Fibroblast of upper back skin (primary cell): ENCODE measurements at places on chromosomes 12 and 14.

DNA sequence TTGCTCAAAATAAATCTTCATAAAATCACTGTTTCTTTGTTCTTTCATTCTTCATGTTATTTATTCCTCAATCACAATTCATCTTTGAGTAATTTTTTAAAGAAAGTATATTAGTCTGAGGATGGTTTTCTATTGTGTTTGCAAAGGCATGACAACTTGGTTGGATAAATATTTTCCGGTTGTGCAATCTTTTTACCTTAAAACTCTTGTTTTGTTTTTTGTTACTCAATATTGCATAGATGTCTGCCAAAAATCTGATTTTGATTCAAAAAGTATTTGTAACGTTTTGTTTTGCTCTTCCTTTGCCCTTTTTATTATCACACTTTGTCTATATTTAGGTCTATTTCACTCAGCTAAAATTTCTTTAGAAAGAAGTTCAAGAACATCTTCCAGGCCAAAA is 86.2 kb upstream of the SYT1 start:
- no peak for DNase-seq

- peak; percentile 55 for DNase-seq
Observed at GRCh38 chr14:67358924-67359774, 455 bp downstream of the ATP6V1D start.

GRCh38 chr12:22416801-22417200 is 82.3 kb upstream of the ST8SIA1 start:
- no peak for DNase-seq

DNA sequence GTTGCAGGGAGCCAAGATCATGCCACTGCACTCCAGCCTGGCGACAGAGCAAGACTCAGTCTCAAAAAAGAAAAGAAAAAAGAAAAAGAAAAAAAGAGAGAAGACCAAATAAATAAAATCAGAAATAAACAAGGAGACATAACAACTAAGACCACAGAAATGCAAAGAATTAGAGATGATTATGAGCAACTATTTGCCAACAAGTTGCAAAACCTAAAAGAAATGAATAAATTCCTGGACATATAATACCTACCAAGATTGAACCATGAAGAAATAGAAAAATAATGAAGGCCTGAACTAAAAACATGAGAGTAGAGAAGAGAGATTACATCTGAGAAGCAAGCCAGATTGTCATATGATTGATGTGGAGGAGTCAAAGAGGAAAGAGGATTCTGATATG is 17.6 kb upstream of the EPS8 start:
- DNase-seq: no peak

DNA sequence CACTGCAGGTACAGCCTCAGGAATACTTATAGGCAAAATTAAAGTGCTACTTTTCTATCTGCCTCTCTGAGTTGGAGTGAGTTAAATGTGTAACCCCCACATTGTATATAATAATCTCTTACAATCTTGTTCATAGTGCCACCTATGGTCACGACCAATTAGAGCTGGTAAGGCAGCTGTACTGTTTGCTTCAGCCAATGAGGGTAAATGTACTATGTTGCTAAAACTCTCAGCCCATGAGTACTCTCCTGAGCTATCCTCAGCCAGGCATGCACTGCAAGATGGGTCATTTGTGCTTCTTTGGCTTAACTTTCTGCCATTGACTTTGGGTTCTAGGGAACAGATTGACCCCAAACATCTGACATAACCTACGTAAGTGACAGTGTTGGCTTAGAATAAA is 15.0 kb upstream of the MDM2 start:
- DNase-seq: no peak

GRCh38 chr12:85947286-85947685 is 73.2 kb downstream of the NTS start:
- DNase-seq: no peak

DNA sequence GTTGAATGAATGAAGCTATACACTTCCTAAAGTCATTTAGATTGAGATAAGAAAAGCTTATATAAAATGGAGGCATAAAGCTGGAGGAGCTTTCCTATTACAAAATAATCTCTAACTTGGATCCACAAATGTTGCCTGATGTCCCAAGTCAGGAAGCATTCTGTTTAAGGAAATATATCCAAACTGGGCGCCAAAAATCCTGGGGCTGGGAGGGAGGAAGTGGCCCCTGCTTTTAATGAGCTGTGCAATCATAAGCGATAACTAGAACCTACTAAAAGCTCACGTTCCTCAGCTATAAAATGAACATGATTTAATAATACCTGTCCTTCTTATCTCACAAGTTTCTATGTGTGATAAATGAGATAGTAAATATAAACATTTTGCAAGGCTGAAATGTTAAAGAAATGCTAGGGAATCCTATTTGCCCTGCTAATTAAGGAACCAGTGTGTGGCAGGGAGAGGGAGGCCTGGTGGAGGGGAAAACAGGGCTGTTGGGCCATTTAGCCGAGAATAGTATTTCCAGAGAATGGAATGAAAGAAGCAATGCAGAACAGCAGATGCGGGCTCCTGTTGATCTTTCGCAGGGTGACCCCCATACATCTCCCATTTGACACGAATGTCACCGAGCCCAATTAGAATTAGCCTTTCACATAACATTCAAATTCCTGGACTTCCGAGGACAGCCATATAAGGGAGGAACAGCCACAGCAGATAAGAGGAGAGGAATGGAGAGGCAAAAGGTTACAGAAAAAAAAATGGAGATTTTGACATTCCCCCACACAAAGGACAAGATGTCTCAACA is 25.9 kb downstream of the DUSP6 start:
- no peak for DNase-seq

DNA sequence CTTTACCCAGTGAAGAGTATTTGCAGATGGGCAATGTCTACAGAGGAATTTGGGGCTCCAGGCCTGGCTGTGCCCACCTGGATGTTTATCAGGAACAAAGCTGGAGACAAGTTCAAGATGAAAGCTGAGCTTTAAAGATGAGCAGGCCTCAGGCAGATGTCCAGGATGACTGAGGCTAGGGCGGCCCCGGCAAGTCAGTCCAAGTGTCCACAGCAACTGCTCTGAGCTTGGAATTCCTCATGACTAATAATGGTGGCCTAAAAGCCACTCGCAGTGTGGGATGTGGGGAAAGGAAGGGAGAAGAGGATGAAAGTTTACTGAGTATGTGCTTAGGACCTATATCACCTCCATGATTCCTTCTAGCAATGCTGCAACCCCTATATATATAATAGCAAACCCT is 128.2 kb upstream of the NOS1 start:
- no peak for DNase-seq

- DNase-seq: no peak
Observed at GRCh38 chr12:3607039-3607720, 116.2 kb downstream of the PRMT8 start.

DNA sequence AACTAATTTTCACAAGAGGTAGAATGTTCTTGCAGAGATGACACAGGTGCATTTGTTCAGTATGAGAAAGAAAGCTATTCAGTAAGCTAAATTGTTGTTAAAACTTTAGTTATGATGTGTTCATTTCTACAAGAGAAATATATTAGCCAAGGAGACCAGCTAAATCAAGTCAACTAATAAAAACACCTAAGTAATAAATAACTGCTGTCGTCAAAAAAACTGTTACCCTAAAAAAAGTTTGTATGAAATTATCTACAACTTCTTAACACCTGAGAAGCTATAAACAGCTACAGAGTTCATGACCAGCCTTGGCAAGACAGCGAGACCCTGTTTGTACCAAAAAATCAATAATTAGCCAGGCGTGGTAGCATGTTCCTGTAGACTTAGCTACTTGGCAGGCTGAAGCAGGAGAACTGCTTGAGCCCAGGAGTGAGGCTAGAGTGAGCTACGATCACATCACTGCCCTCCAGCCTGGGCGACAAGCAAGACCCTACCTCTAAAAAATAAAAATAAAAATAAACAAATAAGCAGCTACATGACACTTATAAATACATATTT is 67.6 kb upstream of the AP4S1 start:
- no peak for DNase-seq

DNA sequence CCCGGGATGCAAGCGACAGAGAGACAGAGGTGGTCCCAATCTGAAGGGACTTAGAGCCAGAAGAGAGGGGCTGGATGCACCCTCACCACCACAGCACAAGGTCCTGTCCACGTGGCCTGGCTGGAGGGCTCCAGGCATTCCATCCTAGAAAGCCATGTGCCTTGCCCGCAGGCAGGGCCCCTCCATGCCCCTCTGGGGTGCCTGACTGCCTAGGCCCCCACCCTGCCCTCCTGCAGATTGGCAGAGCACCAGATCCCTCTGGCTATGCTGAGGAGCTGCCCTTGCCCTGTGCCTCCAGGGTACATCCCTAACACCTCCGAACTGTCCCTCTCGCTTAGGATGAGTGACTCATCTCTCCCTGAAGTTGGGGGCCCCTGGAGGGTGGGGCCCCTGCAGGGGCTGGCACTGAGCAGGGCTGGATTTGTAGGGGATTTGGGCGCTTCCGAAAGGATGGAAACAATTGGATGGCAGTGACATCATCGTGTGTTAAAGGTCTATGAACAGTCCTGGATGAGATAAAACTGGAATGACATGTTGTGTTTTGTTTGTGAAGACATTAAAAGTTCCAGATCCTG is 50.9 kb downstream of the CHGA start:
- no peak for DNase-seq

DNA sequence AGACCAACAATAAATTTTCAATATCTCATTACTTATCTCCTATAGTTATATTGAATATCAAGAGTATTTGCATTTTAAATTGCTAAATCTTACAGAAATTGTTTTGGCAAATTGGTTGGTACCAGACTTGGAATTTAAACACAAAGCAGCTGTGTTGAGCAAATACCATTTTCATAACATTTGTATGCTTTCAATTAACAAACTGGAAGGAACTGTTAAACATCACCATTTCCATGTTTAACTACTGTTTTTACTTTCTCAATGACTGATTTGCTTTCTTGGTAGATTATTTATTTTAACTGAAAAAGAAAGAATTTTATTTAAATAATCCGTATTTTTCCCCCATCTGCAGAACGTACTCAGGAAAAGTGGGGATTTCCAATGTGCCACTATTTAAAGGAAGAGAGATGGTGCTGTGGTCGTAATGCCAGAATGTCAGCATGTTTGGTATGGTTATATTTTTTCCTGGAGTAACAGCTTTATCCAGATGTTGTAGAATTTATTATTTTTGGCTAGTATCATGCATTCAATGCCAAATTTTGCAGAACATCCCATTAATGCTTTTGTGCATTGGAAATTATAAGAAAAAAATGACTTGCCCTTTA is 72.3 kb downstream of the METTL25 start:
- DNase-seq: no peak

DNA sequence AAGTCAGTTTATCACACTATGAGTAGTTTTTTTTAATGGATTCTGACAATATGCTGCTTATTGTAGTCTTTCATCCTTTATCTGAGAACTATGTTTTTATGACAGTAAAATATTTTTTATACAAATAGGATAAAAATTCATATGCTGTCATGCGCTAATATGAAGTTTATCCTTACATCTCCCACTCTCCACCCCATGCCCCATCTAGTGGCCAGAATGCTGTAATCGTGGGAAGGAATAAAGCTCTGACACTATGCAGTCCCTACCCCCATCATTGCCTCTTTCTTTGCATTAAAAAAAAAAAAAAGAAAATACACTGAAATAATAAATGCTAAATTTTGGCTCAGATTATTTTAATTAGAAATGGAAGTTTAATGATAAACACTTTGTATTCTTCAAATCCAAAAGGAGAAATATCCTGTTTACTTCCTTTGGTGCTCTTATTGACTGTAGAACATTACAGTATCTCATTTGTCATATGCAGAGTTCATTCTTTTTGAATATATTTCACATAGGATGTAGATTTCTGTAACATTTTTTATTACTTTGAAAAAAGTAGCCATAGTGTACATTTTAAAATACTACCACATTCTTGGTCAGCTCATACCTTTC is 145.9 kb upstream of the SLCO1C1 start:
- DNase-seq: peak; percentile 41

- peak; percentile 100 for DNase-seq
Observed at GRCh38 chr12:75977952-75978671, 53.5 kb downstream of the PHLDA1 start.

- DNase-seq: no peak
Observed at GRCh38 chr12:67390273-67390672, 121.1 kb downstream of the CAND1 start.

DNA sequence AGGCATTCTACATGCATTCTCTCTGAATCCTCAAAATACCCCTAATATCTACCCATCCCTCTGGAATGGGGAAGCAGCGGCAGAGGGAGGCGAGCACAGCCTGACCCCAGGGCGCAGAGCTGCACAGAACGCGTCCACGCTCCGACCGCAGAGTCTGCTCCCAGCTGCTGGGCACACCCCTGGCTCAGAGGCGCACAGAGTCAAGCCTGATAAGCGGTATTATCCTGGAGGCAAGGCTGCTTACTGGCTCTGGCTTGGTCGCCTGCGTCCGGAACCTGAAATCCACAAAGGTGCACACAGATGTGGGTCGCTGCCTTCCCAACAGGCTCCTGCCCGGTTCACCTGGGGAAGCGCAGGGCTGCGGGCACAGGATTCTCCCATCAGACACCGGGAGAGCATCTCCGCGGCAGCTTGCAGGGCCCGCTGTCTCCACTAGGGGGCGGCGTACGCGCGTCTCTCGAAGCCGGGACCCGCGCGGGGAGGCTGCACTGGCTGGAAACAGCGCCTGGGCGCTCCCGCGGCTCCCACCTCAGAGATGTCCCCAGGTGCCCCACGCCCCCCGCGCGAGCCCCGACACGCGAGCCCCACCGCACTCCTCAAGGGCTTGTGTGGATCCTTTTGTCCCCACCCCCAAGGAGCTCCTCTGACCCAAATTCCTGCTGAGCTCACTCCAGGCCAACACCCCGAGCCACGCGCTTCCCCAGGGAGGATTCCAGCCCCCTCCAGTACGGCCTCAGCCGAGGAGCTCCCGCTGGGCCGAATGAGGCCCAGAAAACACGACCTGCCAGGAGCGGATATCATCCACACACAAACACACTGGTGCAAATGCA is 120.1 kb upstream of the FZD10 start:
- DNase-seq: no peak

DNA sequence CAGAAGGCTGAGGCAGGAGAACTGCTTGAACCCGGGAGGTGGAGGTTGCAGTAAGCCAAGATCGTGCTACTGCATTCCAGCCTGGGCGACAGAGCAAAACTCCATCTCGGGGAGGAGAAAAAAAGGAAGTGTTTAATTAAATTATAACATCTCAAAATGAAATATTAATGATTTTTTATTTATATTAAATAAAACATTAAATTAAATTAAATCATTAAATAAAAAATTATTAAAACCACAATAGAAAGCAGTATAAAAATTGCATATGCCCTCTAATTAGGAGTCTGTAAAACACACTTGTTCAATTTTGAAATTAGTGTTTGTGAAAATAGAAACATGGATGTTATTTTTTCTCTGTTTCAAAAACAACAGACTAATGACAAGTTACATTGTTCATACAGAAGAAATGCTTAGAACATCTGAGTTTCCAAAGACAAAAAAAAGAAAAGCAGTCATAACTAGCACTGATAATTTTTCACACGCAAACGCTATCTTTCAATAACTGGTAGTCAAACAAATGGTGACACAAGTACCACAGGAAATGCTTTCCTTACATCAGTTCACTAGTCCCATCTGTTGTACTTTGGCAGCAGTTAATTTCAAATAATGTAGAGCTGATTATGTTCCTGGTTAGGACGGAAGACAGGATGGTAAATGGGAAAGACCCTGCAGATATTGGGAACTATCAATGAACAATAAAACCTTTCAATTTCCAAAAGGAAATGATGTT is 54.9 kb downstream of the HECTD4 start:
- DNase-seq: no peak
